ENCODE measurements at places on chromosomes 5 and 9.
A peak's percentile ranks its signal among the peaks of the same experiment; 100 is the strongest.

DNA sequence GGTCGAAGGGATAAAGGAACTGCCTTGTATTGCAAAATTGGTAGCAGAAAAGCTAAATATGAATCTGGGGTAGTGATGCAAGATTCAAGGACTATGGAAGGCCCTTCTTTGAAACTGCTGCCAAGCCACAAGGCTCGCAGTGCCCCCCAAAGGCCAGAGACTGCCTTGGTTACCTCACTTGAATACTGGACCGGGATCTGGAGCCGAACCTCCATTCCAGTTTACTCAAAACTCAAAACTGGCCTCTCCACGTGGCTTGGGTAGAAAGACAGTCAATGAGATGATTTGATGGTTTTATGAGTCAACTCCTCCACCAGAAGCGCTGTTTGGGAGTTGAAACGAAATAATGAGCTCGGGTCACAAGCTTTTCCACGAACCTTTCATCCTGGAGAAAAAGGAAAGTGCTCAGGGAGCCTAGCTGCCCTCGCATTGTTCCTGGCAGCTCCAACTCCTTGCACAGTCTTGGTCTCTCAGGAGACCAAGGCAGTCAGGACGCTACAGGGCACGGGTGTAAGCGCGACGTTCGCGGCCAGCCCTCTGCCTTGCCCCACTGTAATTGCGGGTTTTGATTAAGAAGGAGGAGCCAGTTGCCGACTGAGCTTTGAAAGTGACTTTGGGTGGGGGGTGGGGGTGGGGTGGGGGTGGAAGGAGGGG lies 2.8 kb downstream of the ST8SIA4 start:
- peak; percentile 59 for DNase-seq

DNA sequence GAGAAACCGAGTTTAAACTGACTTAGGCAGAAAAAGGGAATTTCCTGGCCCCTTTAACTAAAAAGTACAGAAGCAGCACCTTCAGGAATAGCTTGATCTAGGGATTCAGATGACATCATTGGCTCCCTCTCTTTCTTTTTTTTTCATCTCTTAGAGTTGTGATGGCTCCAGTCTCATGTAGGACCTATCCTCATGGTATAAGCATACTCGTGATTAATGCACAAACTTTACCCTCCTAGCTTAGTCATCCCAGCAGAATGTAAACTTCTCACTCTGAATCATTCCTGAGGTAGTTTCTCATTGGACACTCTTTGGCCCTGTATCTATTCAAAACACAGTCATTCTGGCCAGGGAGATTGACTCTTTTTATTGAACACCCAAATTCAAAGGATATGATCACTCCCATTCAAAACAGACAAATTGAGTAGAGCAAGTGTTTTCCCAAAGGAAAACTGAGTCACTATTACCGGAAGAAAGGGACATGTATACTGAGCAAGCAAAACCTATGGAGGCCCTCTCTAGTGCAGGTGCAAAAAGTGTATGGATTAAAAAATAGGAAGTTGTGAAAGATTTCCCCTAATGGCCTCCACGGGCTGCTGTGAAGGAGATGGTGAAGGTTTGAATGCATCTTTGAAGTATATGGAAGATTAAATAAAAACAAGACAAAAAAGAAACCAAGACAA lies 27.6 kb upstream of the SMIM23 start:
- DNase-seq = no peak

GRCh38 chr5:143059355-143059754 lies 289.2 kb downstream of the ARHGAP26 start:
- DNase-seq = no peak

GRCh38 chr5:81708889-81709288 lies 42.0 kb downstream of the SSBP2 start:
- DNase-seq = no peak

GRCh38 chr9:95264954-95265615 lies 52.4 kb downstream of the FANCC start:
- DNase-seq = no peak

DNA sequence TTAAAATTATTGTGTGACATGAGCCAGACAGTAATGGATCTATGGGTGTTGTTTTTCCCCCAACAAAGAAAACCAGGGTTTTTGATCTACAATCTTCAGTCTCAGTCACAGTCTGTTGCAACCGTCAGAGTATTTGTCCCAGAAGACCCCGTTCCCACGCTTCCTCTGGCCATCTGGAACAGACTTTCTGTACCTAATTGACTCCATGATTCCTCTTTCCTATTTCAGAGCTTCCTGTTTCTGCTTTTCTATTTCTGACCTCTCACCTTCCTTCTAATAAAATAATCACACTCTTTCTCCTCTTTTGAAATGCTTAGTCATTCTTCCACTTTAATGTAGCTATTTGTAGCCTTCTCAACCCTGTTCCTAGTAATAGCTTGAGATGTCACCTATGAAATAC lies 1044.8 kb downstream of the DTWD2 start:
- no peak for DNase-seq

GRCh38 chr5:45110399-45110798 lies 301.7 kb downstream of the MRPS30 start:
- DNase-seq = no peak

GRCh38 chr5:74406844-74407243 lies 233.7 kb downstream of the ENC1 start:
- DNase-seq = no peak

DNA sequence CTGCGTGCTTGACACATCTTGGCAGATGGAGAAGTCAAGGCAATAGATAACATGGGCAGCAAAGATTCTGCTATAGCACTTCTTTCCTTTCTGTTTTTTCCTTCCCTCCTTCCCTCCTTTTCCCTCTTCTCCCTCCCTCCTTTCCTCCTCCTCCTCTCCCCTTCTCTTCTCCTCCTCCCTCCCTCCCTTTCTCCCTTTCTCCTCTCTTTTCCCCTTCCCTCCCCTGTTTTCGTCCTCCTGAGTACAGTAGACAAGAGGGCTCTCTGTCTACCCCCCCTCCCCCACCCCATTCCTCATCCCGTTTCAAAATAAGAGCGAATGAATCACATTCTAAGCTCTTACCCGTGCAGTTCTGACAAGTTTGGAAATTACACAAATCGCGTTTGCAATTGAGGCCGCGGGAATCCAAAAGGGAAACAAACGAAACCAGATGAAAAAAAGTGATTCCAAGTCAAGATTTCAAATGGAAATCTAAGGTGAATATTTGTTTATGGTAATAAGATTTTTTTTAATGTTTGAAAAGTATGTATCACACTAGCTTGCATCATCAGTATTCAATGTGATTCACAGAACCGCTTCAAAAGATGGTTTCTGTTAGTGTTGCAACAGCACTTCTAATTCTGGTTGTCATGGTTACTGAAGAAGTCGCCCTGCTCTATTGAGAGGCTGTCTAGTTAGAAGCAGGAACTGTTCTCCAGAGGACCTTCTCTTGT lies 1.3 kb downstream of the NIM1K start:
- peak; percentile 81 for DNase-seq

DNA sequence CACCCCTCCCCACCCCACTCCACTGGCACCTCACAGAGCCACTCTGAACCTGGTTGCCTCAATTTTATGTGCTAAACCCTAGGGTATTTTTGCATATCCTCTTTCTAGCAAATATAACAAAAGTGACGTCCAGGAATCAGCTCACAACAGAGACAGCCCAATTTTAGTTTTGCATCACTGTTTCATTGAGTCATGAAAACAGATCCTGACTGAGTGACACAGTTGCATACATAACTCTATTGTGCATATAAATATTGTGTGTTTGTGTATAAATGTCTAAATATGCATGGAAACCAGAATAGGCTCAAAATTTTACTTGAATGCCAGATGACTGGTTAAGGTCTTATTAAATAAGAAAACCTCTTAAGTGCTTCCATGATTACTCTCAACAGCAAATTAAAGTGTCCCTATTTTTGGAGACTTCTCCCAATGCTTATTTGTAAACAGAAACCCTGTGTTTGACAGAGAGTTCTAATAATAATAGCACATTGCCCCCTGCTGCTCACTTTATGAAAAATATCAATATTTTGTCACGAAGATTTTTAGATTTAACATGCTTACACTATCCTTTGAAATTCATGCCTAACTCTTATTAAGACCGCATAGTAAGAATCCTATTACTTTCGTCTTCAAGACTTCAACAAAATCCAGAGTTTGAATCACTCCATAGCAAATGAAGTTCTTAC lies 75.5 kb upstream of the PRRC1 start:
- no peak for DNase-seq

- DNase-seq = no peak
Observed at GRCh38 chr9:7176561-7176960, 418.8 kb downstream of the KDM4C start.

- DNase-seq = no peak
Observed at GRCh38 chr5:62737766-62738165, 159.1 kb downstream of the LRRC70 start.

GRCh38 chr5:147481874-147482705 lies 27.8 kb downstream of the DPYSL3 start:
- no peak for DNase-seq

DNA sequence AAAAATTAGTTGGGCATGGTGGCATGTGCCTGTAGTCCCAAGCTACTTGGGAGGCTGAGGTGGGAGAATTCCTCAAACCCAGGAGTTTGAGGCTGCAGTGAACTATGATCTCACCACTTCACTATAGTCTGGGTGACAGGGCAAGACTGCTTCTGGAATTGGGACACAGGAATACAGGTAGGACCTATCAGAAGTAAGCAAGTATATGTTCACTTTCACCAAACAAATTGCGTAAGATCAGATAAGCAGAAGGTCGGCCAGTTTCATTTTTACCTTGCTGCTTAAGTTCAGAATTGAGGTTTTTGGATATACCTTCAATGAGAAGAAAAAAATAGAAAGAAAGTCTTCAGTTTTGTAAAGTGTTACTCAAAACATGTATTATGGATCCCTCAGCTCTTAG lies 171.7 kb downstream of the MAT2B start:
- DNase-seq = no peak

DNA sequence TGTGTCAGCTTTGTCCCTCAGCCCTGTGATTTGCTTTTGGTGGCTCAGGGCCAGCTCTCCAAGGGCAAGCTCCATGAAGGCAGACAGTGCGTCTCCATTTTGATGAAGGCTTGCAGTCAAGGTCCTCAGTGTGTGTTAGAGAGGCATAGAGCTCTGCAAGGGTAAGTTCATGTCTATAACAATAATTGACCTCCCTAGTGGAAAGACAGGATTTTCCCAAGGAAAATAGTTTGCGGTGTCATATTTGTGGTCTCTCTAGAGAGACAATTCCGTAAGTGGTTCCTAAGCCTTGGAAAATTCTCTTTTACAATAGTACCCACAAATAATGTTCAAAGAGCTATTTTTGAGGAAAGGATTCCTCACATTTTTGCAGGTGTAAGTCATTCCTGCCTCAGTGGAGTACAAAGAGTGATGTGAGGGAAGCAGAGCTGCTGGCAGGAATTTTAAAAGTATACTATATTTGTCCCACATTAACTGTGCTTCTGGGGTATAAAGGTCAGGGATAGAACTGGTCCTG lies 40.2 kb downstream of the SLC1A3 start:
- DNase-seq = no peak

DNA sequence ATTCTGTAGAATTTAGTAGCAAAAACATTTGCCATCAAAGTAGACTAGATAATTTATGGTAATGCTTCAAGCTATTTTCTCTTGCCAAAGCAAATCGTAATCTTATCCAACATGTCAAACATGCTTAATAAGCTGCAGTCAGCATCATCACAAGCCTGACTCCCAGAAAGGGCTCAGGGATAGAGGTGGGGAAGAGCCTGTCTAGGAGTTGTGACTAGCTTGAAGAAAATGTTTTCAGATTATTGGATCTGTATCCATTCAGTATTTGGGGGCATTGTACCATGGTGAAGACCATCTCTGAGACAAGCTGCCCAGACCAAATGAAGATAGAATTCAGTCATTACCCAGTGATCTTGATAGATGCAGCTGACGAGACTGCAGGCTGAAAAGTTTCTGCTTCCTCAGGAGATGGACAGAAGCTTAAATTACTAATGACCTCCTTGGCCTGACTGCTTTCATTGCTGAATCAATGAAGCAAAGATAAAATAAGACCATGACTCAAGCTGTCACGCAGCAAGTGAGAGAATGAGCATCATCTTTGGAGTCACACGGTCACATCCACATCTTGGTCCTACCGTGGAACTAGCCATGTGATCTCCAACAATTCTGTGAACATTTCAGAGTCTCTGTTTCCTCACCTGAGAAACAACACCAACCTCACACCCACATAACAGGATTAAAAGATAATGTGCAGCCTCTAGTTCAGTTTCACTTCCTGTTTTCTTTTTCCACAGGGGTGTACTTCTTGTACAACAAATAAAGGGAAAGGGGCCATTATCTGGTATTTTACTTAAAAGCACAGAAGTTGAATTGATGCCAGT lies 9.4 kb downstream of the ERAP2 start:
- DNase-seq = peak; percentile 71

- no peak for DNase-seq
Observed at GRCh38 chr9:113543296-113543981, 79.9 kb downstream of the RGS3 start.

- DNase-seq = no peak
Observed at GRCh38 chr5:130066644-130067043, 162.4 kb downstream of the CHSY3 start.

DNA sequence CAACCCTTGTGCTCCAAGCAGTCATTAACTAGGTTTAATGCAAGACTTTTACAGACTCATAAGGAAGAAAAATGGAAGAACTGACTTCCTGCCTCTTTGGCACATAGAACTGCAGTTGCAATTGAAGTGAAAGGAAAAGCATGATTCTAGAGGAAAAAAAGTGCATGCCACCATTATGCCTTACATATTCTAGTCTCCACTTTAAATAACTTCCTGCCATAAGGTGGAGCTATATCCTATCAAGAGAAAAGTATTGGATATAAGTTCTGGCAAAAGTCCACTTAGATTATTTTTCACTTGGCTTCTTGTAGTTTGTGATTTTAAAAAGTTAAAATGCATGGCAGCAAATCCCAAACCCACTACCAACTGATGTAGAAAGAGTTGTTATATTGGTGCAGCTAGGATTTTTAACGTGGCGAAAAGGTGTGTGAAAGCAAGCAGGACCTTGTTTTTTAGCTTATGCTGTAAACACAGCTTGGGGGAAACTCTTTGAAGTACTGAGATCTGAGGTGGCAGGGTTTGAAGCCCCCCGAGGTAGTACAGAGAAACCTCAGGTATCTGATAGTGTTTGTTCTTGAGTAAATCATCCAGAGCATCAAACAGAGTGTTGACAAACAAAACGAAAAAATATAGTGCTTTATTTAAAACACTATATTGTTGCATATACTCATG lies 117.9 kb downstream of the ANXA1 start:
- DNase-seq = no peak

GRCh38 chr5:29367176-29367833 lies 1826.2 kb upstream of the CDH6 start:
- no peak for DNase-seq

GRCh38 chr5:130994496-130995253 lies 170.4 kb downstream of the HINT1 start:
- DNase-seq = no peak

DNA sequence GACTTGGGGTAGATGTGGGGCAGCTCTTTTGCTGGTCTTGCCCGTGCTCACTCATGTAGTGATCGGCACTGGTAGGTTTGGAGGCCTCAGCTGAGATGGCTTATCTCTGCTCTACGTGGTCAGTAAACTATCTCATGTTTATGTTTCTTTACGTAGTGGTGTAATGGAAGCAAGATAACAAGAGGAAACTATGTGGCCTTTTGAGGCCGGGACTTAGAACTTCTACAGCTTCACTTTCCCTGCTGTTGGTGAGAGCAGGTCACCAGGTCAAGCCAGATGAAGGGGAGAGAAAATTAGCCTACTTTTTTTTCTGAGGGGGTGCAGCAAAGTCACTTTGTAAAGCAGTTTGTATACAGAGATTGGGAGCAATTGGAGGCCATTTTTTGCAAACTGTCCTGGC lies 8.5 kb downstream of the FOCAD start:
- DNase-seq = no peak
